ENCODE measurements at places on chromosomes 3 and 15.
A peak's percentile ranks its signal among the peaks of the same experiment; 100 is the strongest.

- DNase-seq = peak; percentile 63
Observed at GRCh38 chr3:138114988-138115971, at the start of gene DZIP1L. TSS of gene DZIP1L (minus strand) at chr3:138115608. CDS start at chr3:138103971, 11,637 bp downstream.

- peak; percentile 68 for DNase-seq
Observed at GRCh38 chr15:75731248-75732151, 18.9 kb upstream of the CSPG4 start.

DNA sequence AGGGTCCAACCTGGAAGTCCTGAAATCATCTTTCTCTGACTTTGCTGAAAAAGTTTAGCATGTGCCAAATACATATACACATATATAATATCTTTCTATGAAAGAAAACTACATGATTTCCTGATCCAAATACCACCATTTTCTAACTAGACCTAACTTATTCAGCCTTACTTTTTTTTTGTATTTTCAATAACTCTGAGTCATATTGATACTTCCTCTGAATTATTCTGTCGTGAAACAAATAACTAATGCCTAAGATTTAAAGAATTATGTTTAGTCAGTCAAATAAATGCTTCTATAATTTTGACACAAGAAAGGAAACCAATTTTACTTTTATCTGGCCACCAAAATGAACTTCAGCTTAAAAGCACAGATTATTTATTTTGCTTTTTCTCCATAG lies 760.2 kb upstream of the GBE1 start:
- DNase-seq = no peak

DNA sequence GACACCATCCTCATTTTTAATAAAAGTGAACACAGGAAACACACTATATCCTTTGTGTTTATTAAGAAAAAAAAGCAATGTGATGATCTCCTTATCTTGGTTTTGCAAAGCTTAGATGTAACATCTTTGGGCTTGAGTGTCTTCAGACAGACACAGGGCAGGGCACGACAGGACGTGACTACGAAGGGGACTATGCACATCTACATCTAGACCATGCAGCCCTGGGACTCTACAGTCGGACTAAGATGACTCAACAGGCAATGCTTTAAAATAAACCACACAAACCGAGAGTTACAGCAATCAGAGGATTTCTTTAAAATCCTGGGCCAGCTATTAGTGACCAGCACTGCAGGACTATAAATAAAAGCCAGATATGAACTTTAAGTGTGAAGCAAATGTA lies 22.8 kb upstream of the TM2D3 start:
- DNase-seq = peak; percentile 74

DNA sequence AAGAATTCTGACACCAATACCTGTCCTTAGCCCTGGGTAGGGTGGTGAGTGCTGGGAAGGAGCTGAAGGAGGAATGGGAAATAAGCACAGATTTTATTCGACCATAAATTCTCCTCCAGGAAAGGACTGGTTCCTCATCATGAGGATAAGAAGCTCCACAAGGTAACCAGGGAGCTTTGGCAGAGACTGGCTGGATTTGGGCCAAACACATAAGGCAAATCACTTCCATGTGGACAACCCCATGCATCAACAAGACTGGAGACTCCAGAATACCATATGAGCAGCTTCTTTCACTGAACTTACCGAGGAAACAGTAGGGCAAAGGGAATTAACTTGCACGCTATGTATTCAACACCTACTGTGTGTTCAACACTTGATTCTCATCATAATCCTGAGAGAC lies 312.5 kb downstream of the NTRK3 start:
- DNase-seq = no peak

DNA sequence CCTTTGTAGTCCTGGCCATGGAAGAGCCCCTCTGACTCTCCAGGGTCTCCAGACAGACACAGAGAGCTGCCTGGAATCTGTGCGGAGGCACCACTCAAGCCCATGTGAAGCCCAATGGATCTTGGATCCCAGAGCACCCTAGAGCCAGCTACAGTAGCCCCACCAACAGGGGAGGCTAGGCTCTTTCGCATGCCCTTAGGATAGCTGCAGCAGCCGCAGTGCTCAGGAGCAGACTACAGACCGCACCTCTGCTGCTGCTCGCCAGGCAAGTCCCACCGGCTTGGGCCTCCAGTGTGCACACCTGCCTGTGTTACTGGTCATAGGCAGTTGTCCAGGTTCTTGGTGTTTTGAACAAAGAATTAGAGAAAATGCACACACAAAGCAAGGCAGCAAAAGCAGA lies 131.6 kb downstream of the SPATA16 start:
- no peak for DNase-seq

GRCh38 chr3:141104151-141104821 lies 53.1 kb downstream of the SPSB4 start:
- DNase-seq = no peak

DNA sequence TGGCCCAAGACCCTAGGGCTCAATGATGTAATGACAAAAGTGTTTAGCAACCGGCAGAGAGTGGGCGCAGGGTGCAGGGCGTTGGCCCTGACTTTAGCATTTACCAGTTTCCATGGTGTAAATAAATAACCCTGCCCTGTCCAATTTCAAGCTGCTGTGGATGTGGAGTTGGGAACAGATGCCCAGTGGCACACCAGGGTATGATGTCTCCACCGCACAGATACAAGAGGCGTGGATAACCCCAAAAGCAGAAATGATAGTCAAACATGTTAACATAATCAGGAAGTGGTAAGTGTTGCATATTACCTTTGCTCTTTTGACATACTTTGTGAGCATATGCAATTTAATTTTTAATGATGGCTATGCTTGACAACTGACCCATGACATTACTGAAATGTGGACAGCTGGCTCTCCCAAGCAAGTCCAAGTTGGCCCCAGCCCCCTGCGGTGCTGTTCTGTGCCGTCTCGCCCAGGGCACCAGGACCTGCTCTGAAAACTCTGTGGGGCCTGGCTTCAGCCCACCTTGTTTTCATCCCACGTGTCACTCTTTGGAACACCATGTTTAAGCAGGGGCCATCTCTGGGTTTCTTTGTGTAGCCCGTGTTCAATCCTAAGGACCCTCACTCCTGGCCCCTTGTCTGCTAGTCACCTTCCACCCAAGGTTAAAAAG lies 10.8 kb upstream of the ANPEP start:
- no peak for DNase-seq

- no peak for DNase-seq
Observed at GRCh38 chr3:191523148-191523547, 62.2 kb downstream of the PYDC2 start.

GRCh38 chr3:67067251-67067650 lies 69.1 kb downstream of the KBTBD8 start:
- DNase-seq = no peak

GRCh38 chr3:186025161-186025560 lies 83.7 kb downstream of the ETV5 start:
- no peak for DNase-seq

DNA sequence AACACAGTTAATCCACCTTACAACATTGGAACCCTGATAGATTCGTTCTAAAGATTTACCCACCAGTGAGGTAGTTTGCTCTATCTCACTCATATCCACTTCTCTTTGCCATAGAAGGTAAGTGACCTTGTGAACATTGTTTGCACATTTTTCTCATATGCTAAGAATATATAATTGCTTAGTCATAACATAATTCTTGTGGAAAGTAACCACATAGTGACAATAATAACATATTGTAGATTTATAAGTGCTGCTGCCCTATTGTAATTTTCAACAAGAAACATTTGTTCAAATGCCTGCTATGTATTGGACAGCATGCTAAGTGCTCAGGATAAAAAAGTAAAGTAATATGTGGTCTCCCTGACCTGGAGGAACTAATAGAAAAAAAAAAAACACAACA lies 554.2 kb upstream of the KCNMB2 start:
- DNase-seq = peak; percentile 69

- DNase-seq = no peak
Observed at GRCh38 chr3:158701420-158702065, 29.1 kb upstream of the LXN start.

DNA sequence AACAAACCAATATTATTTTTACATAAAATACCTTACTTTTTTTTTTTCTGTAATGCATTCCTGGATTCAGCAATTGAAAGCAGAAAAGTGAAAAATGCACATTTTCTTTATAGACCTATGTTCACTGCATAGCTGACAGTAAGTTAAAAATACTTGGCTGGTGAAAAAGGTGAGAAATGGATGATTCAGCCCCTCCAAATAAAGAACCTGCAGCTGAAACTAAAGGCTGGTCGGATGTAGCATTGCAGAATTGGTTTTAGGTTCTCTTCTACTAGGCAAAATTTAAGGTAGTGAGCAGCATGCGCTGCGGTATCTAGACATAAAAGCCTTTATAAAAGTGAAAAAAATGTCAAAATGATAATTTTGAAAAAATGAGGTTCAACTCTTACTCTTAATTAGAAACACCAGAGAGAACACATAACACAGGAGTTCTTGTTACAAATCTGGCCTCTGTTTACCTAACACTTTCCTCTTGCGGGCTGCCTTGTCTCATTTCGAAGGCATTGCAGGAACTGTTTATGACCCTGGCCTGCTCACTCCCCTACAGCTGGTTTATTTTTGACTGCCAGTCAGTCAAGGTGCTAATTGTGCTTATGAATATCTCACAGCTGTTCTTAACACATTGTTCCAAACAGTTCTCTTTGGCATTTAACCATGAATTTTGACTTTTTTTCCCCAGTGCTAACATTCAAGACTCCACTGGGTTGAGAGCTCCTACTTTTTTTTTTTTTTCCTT lies 455.4 kb upstream of the TBL1XR1 start:
- DNase-seq = no peak

- no peak for DNase-seq
Observed at GRCh38 chr15:91953432-91953831, 99.9 kb downstream of the SLCO3A1 start.

- DNase-seq = no peak
Observed at GRCh38 chr3:37054370-37054769, 61.1 kb downstream of the MLH1 start.

DNA sequence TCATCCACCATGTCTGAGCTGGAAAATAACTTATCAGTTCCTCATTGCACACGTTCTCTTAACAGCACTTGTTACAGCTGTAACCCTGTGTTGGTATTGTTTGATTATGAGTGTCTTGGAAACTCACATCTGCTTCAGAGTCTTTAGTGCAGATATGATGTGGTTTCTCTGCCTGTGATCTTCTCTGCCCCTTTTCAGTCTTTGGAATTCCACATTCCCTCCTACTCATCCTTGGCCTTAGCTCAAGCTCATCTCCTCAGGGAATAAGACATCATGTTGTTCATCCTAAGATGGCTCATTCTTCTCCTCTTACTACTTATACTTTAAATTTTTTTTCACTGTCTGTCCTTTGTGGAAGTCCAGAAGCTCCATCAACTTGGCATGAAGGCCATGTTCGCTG lies 77.7 kb downstream of the SYNPR start:
- DNase-seq = peak; percentile 23

- no peak for DNase-seq
Observed at GRCh38 chr3:99919694-99920093, 102.0 kb downstream of the CMSS1 start.

DNA sequence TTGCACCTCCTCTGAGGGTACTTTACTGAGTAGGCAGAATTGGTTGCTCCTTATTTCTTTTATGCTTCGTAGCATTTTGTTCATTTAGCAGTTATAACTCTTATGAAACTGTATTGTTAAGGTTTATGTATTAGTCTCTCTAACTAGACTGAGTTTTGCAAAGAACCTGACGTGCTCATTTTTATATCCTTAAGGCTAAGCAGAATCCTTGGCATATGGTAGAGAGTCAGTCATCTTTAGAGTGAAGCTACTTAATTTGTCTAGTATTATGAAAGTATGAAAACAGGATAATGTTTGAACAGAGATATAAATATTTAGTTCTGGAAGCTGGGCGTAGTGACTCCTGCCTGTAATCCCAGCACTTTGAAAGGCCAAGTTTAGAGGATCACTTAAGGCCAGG lies 20.1 kb downstream of the CRYBG3 start:
- no peak for DNase-seq

- DNase-seq = peak; percentile 68
Observed at GRCh38 chr3:146142757-146143156, 18.2 kb downstream of the PLOD2 start.

DNA sequence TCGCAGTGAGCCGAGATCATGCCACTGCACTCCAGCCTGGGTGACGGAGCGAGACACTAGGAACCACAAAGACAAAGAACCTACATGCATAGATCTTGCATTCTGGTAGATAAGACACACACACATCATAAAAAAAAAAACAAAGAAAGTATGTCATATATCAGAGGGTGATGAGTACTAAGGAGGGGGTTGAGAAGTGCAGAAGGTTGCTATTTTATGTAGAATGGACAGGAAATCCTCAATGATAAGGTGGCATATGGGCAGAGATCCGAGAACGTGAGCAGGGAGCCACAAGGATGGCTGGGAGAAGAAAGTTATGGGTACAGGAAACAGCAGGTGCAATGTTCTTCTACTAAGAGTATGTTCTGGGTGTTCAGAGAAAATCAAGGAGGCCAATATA lies 118.8 kb downstream of the MEX3B start:
- DNase-seq = no peak

DNA sequence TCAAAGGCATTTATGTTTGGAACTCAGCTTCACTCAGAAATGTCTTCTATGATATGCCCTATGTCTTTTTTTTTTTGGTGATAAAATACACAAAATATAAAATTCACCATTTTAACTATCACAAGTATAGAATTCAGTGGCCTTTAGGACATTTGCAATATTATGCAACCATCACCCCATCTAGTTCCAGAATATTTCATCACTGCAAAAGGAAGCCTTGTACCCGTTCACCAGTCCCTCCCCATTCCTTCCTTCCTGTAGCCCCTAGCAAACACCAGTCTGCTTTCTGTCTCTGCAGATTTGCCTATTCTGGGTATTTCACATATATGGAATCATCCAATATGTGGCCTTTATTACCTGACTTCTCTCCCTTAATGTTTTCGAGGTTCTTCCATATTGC lies 134.8 kb downstream of the ADAMTS9 start:
- no peak for DNase-seq

- DNase-seq = no peak
Observed at GRCh38 chr15:90571063-90571541, 41.4 kb downstream of the CRTC3 start.

GRCh38 chr15:75695634-75696310 lies 16.9 kb downstream of the CSPG4 start:
- DNase-seq = no peak

GRCh38 chr3:39168156-39168780 lies 14.9 kb upstream of the CSRNP1 start:
- no peak for DNase-seq

- no peak for DNase-seq
Observed at GRCh38 chr3:16536996-16537395, 23.5 kb upstream of the RFTN1 start.

- no peak for DNase-seq
Observed at GRCh38 chr3:178960181-178960580, 111.4 kb downstream of the ZMAT3 start.

DNA sequence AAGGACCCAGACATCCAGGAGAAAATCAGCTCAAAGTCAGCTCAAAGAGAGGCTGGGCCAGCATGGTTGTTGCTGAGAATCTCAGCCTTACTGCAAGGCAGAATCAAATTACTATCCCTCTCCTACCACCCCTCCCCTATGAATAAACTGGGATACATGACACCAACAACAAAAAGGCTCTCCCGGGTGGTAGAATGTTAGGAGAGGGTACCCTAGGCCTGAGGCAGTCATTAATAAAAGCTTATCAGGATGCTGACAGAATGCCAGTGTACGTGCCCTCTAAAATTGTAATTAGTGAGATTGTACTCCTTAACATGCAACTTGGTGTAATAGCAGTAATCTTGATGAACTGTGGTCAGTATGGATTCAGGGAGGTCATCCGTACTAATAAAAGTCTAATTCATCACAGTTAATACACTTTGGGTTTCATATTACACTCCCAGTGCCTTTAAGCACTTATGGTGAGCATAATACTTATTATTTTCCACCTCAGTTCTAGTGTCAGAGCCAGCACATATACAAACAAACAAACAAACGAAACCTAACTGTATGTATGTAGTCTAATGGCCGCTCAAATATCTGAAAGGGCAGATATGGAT lies 76.5 kb downstream of the B3GALNT1 start:
- peak; percentile 13 for DNase-seq

Data from amniotic epithelial cell (primary cell).